ENCODE measurements at places on chromosomes 7 and 10. TPM values are rescaled to one million over a fixed set of nuclear protein-coding genes. Genes with fewer than 3 reads are reported as not detected.
A peak's percentile ranks its signal among the peaks of the same experiment; 100 is the strongest.

GRCh38 chr10:89942217-89942616 lies 240.8 kb downstream of the KIF20B start:
- H3K36me3 ChIP-seq: no peaks in the 10 kb centered on the region
- no peak overlapping the region for H3K4me3 ChIP-seq

GRCh38 chr7:105639667-105640493 lies 58.6 kb upstream of the EFCAB10 start:
- DNase-seq: no peak
- H3K4me3 ChIP-seq: no peak overlapping the region
- H3K27me3 ChIP-seq: no peaks in the 10 kb centered on the region
- H3K36me3 ChIP-seq: peaks cover 18% of the 10 kb centered on the region
- H3K27ac ChIP-seq: no peak overlapping the region

GRCh38 chr7:1065585-1066241 lies 21.4 kb downstream of the GPR146 start:
- peak overlapping the region; percentile 11 for H3K4me3 ChIP-seq
- no peaks in the 10 kb centered on the region for H3K36me3 ChIP-seq
- no peak for DNase-seq
- no peaks in the 10 kb centered on the region for H3K27me3 ChIP-seq
- peak overlapping the region; percentile 66 for H3K27ac ChIP-seq

GRCh38 chr7:108132551-108133265 lies 2.5 kb upstream of the LAMB4 start:
- H3K36me3 ChIP-seq: no peaks in the 10 kb centered on the region
- H3K4me3 ChIP-seq: no peak overlapping the region
- H3K4me1 ChIP-seq: no peaks in the 10 kb centered on the region
- DNase-seq: no peak
- H3K27me3 ChIP-seq: no peaks in the 10 kb centered on the region
- peak overlapping the region; percentile 57 for H3K27ac ChIP-seq

GRCh38 chr10:33660329-33660728 lies 325.9 kb upstream of the NRP1 start:
- no peaks in the 10 kb centered on the region for H3K4me1 ChIP-seq
- DNase-seq: no peak
- H3K4me3 ChIP-seq: no peak overlapping the region
- no peaks in the 10 kb centered on the region for H3K27me3 ChIP-seq
- no peaks in the 10 kb centered on the region for H3K36me3 ChIP-seq
- no peak overlapping the region for H3K27ac ChIP-seq

GRCh38 chr10:44939691-44940401 lies 19.8 kb upstream of the RASSF4 start:
- no peaks in the 10 kb centered on the region for H3K36me3 ChIP-seq
- DNase-seq: no peak
- H3K4me3 ChIP-seq: no peak overlapping the region
- peaks cover 7% of the 10 kb centered on the region for H3K4me1 ChIP-seq
- no peak overlapping the region for H3K27ac ChIP-seq

- no peaks in the 10 kb centered on the region for H3K36me3 ChIP-seq
- no peak overlapping the region for H3K4me3 ChIP-seq
- peaks cover 4% of the 10 kb centered on the region for H3K27me3 ChIP-seq
- H3K4me1 ChIP-seq: no peaks in the 10 kb centered on the region
These were observed 55.8 kb downstream of the RBM20 start for GRCh38 chr10:110699859-110700468.

GRCh38 chr7:146539836-146540235 lies 423.2 kb downstream of the CNTNAP2 start:
- no peaks in the 10 kb centered on the region for H3K27me3 ChIP-seq
- no peaks in the 10 kb centered on the region for H3K4me1 ChIP-seq
- no peaks in the 10 kb centered on the region for H3K36me3 ChIP-seq

DNA sequence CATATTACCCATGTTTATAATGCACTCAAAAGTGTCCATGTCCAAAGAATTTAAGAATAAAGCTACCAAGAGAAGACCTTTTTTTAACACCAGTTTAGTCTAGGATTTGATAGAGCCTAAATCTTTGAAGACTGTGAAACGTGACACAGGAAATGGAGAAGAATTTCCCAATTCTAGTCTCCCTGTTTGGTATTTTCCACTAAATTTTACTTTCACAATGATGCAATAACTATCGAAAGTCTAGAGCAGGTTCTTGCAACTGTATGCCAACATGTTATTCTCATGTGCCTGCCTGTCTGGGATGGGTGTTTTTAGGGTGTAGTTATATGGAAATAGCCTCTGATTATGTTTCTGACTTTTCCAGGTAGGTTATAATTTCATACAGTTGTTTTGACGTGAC lies 6.9 kb upstream of the MXI1 start:
- H3K4me1 ChIP-seq: peaks cover 4% of the 10 kb centered on the region
- no peak overlapping the region for H3K4me3 ChIP-seq
- H3K36me3 ChIP-seq: no peaks in the 10 kb centered on the region
- no peak overlapping the region for H3K27ac ChIP-seq

DNA sequence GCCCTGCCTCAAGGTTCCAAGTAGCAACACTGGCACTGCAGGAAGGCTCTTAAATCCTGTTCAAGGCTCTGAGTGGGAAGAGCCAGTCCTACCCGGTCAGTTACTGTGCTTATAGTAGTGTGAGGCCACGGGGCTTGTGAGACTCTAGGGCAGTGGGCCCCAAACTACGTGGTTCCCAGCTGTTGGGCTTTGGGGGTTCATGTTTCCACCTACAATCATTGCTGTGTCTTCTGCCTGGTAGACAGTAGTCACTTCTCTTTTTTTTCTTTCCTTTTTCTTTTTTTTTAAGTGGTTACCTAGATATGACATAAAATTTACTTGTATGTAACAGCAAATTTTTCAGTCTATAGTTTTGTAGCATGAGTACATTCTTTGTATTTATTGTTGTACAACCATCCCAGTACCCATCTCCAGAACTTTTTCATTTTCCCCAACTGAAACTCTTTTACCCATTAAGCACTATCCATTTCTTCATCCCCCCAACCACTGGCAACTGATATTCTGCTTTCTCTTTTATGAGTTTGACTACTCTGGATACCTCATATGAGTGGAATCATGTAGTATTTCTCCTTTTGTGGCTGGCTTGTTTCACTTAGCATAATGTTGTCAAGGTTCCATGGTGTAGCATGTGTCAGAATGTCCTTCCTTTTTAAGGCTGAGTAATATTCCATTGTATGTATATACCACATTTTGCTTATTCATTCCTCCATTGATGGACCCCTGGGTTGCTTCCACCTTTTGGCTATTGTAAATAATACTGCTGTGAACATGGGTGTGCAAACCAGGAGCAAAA lies 7.7 kb downstream of the UBTD1 start:
- peaks cover 7% of the 10 kb centered on the region for H3K4me1 ChIP-seq
- no peak overlapping the region for H3K27ac ChIP-seq
- no peak for DNase-seq
- H3K36me3 ChIP-seq: no peaks in the 10 kb centered on the region
- no peaks in the 10 kb centered on the region for H3K27me3 ChIP-seq

- peaks cover 22% of the 10 kb centered on the region for H3K4me1 ChIP-seq
- H3K27me3 ChIP-seq: no peaks in the 10 kb centered on the region
- H3K36me3 ChIP-seq: peaks cover 7% of the 10 kb centered on the region
- no peak within 1 kb of the TSS for H3K27ac ChIP-seq
- DNase-seq: no peak
- H3K4me3 ChIP-seq: peak within 1 kb of the TSS; percentile 46
These were observed at the start of gene INSYN2A for GRCh38 chr10:127196282-127197153. INSYN2A (minus strand) TSS chr10:127196591; CDS start chr10:127176395, 20,196 bp downstream.

- no peaks in the 10 kb centered on the region for H3K36me3 ChIP-seq
- H3K27me3 ChIP-seq: peaks cover 91% of the 10 kb centered on the region
- no peak for DNase-seq
- H3K4me1 ChIP-seq: peaks cover 32% of the 10 kb centered on the region
These were observed 6.2 kb upstream of the HOXA11 start for GRCh38 chr7:27191161-27191731.

- no peak overlapping the region for H3K4me3 ChIP-seq
- no peaks in the 10 kb centered on the region for H3K27me3 ChIP-seq
- H3K36me3 ChIP-seq: no peaks in the 10 kb centered on the region
- no peak for DNase-seq
- no peak overlapping the region for H3K27ac ChIP-seq
- H3K4me1 ChIP-seq: peaks cover 12% of the 10 kb centered on the region
These were observed 201.7 kb upstream of the FOXP2 start for GRCh38 chr7:114212721-114213429.

GRCh38 chr7:77651575-77652162 lies 44.6 kb upstream of the RSBN1L start:
- no peaks in the 10 kb centered on the region for H3K36me3 ChIP-seq
- H3K4me1 ChIP-seq: no peaks in the 10 kb centered on the region
- H3K4me3 ChIP-seq: no peak overlapping the region
- H3K27ac ChIP-seq: no peak overlapping the region
- DNase-seq: no peak
- H3K27me3 ChIP-seq: no peaks in the 10 kb centered on the region

GRCh38 chr7:2093843-2094220 lies 138.9 kb downstream of the MAD1L1 start:
- DNase-seq: no peak
- H3K36me3 ChIP-seq: no peaks in the 10 kb centered on the region
- H3K27ac ChIP-seq: no peak overlapping the region
- H3K4me1 ChIP-seq: no peaks in the 10 kb centered on the region

DNA sequence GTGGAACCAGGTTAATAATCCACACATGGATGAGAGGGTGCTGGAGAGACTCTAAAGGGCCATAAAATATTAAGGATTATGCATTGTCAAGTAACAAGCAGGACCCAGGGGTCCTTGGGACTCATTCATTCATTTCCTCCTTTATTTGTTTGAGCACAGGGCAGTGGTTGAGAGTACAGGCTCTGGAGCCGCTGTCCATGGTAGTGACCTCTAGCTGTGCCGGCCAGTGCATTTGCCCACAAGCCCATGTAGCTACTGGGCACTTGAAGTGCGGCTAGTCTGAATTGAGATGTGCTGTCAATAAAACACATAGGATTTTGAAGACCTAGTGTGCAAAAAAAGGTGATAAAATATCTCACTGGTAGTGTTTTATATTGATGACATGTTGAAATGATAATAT lies 137.6 kb downstream of the C10orf105 start:
- no peak overlapping the region for H3K27ac ChIP-seq
- H3K4me3 ChIP-seq: no peak overlapping the region
- no peaks in the 10 kb centered on the region for H3K4me1 ChIP-seq
- H3K36me3 ChIP-seq: no peaks in the 10 kb centered on the region

GRCh38 chr10:70280099-70280498 lies 3.7 kb downstream of the NPFFR1 start:
- DNase-seq: no peak
- peaks cover 49% of the 10 kb centered on the region for H3K27me3 ChIP-seq
- H3K4me1 ChIP-seq: no peaks in the 10 kb centered on the region
- H3K4me3 ChIP-seq: no peak overlapping the region
- H3K27ac ChIP-seq: no peak overlapping the region
- H3K36me3 ChIP-seq: no peaks in the 10 kb centered on the region

DNA sequence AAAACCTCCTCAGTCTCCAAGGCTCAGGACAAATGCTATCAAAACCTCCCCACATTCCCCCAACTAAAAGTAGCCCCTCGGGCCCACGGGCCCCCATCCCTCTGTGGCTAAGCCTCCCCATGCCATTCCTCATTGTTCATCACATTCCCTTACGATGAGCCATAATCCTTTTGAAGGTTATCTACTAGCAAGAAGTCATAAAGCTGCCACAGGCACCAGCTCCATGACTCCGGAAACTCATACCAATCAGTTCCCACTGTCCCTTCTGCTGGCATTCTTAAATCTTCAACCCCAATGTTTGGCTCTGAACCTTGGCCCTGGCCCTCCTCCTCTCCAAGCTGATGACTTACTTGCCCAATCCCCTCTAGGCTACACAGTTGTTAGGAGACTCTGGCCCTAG lies 19.4 kb upstream of the TM9SF3 start:
- no peak for DNase-seq
- no peaks in the 10 kb centered on the region for H3K4me1 ChIP-seq
- H3K27me3 ChIP-seq: no peaks in the 10 kb centered on the region
- H3K36me3 ChIP-seq: no peaks in the 10 kb centered on the region

- H3K27ac ChIP-seq: no peak overlapping the region
- H3K27me3 ChIP-seq: no peaks in the 10 kb centered on the region
- peaks cover 8% of the 10 kb centered on the region for H3K4me1 ChIP-seq
- H3K4me3 ChIP-seq: no peak overlapping the region
These were observed 3.6 kb downstream of the ARL3 start for GRCh38 chr10:102710609-102711008.

- H3K36me3 ChIP-seq: no peaks in the 10 kb centered on the region
- H3K4me3 ChIP-seq: no peak overlapping the region
- peaks cover 9% of the 10 kb centered on the region for H3K4me1 ChIP-seq
- no peaks in the 10 kb centered on the region for H3K27me3 ChIP-seq
- no peak overlapping the region for H3K27ac ChIP-seq
These were observed 81.8 kb downstream of the PLCE1 start for GRCh38 chr10:94075506-94075905.

- DNase-seq: no peak
- H3K27ac ChIP-seq: peak overlapping the region; percentile 68
- no peaks in the 10 kb centered on the region for H3K36me3 ChIP-seq
These were observed 723.7 kb downstream of the SORCS1 start for GRCh38 chr10:106440767-106441166.

DNA sequence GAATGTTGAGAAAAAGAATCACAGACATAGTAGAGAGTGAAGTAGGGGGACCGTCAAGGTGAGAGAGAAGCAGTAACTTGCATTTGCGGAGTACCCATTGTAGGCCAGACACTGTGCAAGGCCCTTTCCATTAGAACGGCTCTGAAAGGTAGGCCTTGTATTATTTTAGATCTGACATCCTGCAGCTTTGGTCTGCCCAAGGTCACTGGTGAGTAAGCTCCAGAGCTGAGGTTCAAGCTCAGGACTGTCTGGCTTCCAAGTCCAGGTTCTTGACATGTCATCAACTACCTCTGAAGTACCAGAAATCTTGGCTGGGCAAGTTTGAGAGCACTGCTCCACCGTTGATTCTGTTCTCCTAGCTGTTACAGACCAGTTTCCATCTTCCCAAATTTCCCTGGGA lies 13.2 kb upstream of the EVX1 start:
- DNase-seq: no peak
- H3K4me3 ChIP-seq: no peak overlapping the region
- peaks cover 9% of the 10 kb centered on the region for H3K4me1 ChIP-seq
- H3K36me3 ChIP-seq: no peaks in the 10 kb centered on the region

GRCh38 chr7:4188651-4189050 lies 493.4 kb upstream of the FOXK1 start:
- no peaks in the 10 kb centered on the region for H3K27me3 ChIP-seq
- no peak overlapping the region for H3K4me3 ChIP-seq
- DNase-seq: no peak
- peaks cover 60% of the 10 kb centered on the region for H3K4me1 ChIP-seq
- peak overlapping the region; percentile 63 for H3K27ac ChIP-seq
- H3K36me3 ChIP-seq: no peaks in the 10 kb centered on the region

The METTL27 gene
- 0.34 TPM for total RNA-seq

The NPSR1 gene
- total RNA-seq: not detected

The CABCOCO1 gene
- total RNA-seq: not detected

The NAT16 gene
- total RNA-seq: not detected

The MALRD1 gene
- total RNA-seq: not detected

The SKIDA1 gene
- total RNA-seq: 0.57 TPM

The CHST3 gene
- 9.7 TPM for total RNA-seq

The DOCK1 gene
- 45.7 TPM for total RNA-seq

The ELN gene
- total RNA-seq: 182 TPM

The GPRIN2 gene
- 8.0 TPM for total RNA-seq

The MBL2 gene
- total RNA-seq: not detected

The EIF5AL1 gene
- total RNA-seq: 0.32 TPM

The MYOZ1 gene
- total RNA-seq: not detected

Measured in esophagus squamous epithelium (tissue), 5 donors.